Activated CD4-positive, CD25-positive, alpha-beta regulatory T cell treated with anti-CD3 and anti-CD28 coated beads, Interleukin-2, amount 50 U/mL, for 72 hours (primary cell): ENCODE measurements at places on chromosomes 6 and 20.

GRCh38 chr20:4635781-4636180 lies 85.9 kb upstream of the PRND start:
- DNase-seq, result no peak

DNA sequence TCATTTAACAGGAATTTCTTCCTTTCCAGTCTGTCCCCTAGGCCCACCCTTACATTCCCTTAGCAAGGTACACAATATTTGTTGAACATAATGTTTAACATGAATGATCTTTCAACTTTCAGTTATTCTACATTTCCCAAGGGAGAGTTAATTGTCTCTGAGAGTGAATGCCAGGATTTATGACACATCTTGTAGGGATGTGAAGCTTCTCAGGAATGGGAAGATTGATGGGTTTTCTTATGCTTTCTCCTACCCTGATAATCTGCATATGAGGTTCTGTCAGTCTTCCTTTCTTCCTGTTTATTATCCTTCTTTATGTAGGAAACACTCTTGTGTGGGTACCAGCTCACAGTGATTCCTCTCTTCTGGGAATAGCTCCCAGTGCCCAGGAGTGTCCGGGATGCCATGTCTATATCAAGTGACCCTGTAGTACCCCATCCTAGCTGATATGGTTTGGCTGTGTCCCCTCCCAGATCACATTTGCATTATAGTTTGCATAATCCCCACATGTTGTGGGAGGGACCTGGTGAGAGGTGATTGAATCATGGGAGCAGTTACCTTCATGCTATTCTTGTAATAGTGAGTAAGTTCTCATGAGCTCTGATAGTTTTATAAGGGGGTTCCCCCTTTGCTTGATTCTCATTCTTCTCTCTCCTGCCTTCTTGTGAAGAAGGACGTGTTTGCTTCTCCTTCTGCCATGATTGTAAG lies 7.1 kb upstream of the FYN start:
- DNase-seq, result no peak

GRCh38 chr6:44190715-44191114 lies 26.0 kb upstream of the MYMX start:
- no peak for DNase-seq

- no peak for DNase-seq
Measured at GRCh38 chr20:50547964-50548363, 37.8 kb downstream of the PTPN1 start.

GRCh38 chr20:13341737-13342393 lies 120.8 kb downstream of the ISM1 start:
- no peak for DNase-seq

DNA sequence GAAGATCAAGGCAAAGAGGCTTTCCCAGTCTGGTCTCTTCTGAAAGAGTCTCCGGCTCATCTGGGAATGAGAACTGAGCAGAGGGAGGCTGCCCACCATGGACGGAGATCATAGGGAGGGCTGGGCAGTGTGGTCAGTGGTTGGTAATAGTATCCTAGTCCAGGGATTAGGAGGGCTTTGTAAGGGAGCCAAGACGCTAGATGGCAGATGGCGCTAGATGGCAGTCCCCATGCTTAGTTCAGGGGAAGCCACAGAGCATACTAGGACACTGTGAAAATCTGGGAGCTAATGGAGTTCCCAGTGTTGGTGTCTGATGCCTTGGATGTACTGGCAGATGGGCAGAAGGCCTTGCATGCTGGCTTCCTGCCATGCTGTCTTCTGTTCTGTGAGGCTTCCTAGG lies 21.7 kb upstream of the DAAM2 start:
- no peak for DNase-seq

- DNase-seq, result no peak
Measured at GRCh38 chr20:40652441-40652987, 36.5 kb downstream of the MAFB start.

- no peak for DNase-seq
Measured at GRCh38 chr20:18258126-18258860, 30.0 kb upstream of the ZNF133 start.

DNA sequence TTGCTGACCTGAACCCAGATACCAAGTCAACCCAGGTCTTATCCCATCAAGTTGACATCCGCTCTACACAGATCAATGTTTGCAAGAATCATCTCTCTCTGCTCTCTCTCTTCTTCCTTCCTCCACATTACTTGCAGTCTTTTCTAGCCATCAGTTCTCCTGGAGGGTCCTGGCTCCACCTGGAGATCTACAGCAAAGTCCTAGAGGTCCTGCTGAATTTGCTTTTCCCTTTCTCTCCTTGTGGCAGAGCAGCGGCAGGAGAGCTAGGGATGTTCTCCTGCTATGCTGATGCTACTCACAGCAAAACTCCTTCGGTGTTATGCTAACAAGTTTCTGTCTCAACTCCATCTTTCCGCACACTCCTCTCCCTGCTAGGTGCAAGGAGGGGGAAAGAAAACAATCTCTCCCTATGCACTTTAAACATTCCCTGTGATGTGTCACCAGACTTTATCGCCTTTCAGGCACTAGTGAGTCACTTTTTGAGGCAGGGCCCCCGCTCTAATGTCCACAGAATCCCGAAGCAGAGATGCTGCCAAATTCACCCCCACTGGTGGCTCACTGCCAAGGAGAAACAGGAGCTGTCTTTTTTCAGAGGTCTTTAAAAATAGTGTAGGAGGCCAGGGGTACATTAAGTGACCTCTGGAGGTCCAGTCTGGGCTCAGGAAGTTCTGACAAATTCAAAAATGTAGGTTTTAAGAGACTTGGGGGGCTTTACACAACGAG lies 62.6 kb downstream of the FAM50B start:
- no peak for DNase-seq

DNA sequence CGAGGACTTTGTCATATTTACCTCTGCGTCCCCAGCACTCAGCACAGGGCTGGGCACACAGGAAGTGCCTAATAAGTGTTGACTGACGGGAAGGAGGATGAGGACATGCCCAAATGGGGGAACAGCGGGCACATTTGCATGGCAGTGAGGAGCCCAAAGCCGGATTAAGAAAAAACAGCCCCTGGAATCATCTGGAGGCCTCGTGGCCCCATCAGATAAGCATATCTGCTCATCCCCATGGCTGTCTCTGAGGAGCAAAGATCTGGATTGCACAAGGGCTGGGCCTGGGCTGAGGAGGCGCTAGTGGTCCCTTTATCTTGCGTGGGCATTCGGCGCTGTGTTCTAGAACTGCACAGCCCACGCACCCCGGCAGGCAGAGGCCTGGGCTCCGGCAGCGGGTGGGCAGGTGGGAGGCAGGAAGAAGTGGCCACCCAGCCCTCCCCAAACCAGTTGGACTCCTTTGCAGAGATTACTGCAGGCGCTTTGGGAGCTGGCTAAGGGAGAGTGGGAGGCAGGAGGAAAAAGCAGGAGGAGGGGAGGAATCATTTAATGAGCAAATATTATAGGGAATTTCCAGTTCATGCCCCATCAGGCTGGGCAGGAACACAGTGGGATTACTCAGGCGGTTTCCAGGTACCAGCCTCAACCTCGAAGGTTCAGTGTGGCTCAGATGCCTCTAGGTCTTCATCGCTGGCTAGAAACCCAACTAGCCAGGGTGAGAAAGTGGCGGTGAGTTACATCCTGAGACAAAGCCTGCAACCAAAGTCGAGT lies 108.1 kb downstream of the CEBPB start:
- DNase-seq, result no peak

DNA sequence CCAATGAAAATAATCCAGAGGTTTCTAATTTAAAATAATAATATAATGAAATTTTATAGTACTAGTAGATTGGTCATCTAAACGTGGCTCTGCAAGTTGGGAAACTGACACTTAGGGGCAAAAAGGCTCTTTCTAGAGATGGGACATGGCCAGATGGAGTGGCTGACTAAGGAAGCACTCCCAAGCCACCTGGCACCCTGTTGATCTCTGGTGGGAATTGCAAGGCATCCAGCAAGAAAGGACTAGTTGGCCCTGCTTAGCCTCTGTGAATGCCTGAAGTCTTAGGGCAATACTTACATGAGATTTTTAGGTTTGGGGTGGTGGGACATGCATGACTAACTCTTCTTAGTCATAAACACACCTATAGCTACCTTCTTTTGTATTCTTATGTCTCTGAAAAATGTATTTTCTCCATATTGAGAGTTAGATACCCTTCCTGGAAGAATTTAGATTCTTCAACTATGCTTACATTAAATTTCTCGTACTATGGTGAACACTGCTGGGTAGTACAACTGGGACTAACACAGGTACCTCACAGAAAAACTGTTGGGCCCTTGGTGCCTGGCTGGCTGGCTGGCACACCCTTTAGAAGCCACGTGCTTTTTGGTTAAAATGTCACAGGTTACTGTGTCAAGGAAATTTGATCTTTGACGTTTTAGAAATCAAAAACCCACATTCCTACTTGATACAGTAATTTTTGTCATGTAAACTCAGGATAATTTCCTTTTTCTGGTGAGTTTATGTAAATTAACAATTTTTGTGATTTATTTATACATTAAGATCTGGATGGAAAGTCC lies 25.0 kb upstream of the SH3BGRL2 start:
- DNase-seq, result no peak

DNA sequence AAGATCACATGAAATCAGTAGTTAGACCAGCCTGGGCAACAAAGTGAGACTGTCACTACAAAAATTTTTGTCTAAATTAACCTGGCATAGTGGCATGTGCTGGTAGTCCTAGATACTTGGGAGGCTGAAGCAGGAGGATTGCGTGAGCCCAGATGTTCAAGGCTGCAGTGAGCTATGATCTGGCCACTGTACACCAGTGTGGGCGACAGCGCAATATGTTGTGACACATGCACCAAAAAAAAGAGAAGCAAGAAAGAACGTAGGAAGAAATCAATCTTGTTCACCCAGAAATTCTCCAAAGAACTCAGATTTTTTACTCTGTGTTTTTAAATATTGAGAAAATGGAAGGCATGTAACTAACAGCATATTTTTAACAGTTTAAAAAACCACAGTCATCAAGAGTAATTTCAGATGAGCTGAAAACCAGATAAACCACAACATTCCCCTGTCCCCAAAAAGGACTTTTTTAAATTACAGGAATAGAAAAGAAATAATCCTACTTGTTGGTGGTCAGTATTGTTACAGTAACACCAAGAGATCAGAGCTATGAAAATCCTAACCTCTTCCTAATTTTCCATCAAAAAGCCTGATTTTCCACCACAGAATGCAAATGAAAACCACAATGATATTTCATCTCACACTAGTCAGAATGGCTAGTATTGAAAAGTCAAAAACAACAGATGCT lies 240.2 kb downstream of the KHDC1L start:
- no peak for DNase-seq
